ENCODE measurements at places on chromosomes 12 and 14.

DNA sequence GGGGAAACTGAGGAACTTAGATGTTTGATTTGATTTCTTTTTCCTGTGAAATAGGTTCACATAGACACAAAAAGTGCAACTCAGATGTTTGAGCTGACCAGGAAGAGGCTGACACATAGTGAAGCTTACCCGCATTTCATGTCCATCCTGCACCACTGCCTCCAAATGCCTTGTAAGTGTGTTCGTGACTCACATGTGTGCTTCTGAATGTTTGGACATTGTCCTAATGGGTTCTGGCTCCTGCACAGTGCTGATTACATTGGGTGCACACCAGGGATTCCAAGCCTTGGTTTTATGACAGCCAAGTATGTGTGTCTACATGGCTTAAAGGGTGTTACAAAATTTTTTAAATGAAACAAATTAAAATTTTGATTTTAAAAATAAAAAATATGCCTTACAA, 137.4 kb downstream of the DAAM1 start:
- no peak overlapping the region for H3K4me3 ChIP-seq
- peaks cover 10% of the 10 kb centered on the region for H3K4me1 ChIP-seq
- peaks cover 5% of the 10 kb centered on the region for H3K36me3 ChIP-seq
- H3K27ac ChIP-seq: no peak overlapping the region
- DNase-seq: no peak
- H3K27me3 ChIP-seq: no peaks in the 10 kb centered on the region

DNA sequence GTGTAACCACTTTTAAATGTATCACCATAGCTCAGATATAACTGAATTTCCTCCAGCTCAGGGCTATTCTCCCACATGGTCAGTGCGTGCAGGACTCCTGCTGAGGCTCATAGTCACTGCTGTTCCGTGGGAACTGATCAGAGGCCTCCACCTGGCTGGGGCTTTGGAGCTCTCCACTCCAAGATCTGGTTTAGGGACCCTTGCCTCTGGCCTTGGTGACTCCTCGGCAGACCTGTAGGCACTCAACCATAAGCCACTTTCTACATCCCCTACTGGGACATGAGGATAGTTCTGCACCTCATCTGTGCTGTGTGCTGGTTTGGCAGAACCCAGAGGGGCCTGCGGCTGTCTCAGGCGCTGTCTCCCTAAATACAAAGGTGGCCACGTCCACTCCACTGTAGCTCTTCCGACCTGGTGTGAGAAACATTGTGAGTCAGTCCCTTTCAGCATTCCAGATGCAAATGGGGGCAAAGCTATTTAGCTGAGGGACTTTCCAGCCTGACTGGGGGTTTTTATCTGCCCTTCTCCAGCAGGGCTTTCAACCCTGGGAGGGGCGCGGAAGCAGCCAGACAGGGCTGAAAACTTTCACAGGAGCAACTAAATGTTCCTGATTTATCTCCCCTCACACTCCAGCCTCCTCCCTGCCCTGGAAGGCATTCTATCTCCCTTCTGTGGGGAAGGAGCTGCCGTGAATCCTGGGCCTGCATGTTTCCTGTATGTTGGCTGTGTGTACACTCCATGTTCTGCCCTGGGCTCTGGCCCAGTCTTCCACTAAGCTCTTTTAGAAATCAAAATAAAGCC, 218.3 kb upstream of the DAAM1 start:
- no peaks in the 10 kb centered on the region for H3K36me3 ChIP-seq
- no peaks in the 10 kb centered on the region for H3K27me3 ChIP-seq
- no peaks in the 10 kb centered on the region for H3K4me1 ChIP-seq
- no peak overlapping the region for H3K4me3 ChIP-seq

- DNase-seq: no peak
- no peaks in the 10 kb centered on the region for H3K27me3 ChIP-seq
- H3K4me1 ChIP-seq: peaks cover 15% of the 10 kb centered on the region
- H3K4me3 ChIP-seq: no peak overlapping the region
- H3K36me3 ChIP-seq: no peaks in the 10 kb centered on the region
Observed at GRCh38 chr12:96041181-96041580, 5.8 kb upstream of the LTA4H start.

DNA sequence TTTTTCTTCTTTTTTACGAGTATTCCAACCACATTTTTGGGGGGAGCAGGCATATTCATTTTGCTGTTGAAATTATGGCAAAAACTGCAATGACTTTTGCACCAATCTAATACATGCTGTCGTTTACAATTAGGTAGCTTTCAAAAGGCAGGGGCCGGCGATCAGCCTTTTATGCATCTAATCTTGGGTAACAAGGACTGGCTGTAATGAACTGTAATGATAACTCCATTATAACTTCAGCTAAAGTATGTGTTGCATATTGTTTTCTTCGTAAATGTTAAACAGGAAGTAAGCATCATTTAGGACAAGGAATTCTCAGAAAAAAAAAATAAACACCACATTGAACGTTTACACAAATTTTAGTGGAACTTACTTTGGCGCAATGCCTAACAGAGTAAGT, 30.3 kb upstream of the KLRF1 start:
- peak overlapping the region; percentile 77 for H3K4me3 ChIP-seq
- peaks cover 16% of the 10 kb centered on the region for H3K36me3 ChIP-seq
- H3K27ac ChIP-seq: peak overlapping the region; percentile 91
- peaks cover 50% of the 10 kb centered on the region for H3K4me1 ChIP-seq

DNA sequence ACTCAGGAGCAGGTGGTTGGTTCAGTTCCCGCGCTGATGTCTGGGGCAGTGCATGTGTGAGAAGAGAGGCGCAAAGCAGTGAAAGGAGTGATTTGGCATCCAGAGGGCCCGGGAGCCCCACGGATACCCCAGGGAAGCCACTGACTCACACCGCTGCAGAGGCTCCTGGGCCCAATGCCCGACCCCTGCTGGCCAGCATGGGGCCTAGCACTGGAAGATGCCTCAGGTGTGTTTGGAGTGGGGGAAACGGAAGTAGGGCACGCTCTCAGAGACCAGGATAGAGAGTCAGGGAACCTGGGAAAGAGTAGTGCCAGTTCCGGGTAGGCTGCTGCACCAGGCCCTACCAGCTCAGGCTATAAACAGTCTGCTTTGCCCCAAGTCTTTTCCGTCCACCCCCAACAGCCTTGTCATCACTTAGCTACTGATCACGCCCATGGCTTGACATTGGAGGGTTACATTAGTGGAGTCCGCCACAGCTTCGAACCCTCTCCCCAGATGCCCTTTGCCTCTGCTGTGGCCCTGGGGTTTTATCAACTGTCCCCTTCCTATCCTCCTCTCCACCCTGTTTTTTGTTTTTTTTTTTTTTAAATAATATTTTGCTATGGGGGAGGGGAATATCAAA, 9.5 kb upstream of the CSAD start:
- H3K36me3 ChIP-seq: peaks cover 21% of the 10 kb centered on the region
- H3K27me3 ChIP-seq: no peaks in the 10 kb centered on the region
- H3K4me1 ChIP-seq: peaks cover 20% of the 10 kb centered on the region
- DNase-seq: peak; percentile 60
- H3K27ac ChIP-seq: peak overlapping the region; percentile 60

GRCh38 chr14:21120686-21121085, 19.8 kb downstream of the TMEM253 start:
- DNase-seq: no peak
- no peak overlapping the region for H3K27ac ChIP-seq

GRCh38 chr14:54300881-54301280, 95.9 kb upstream of the CDKN3 start:
- DNase-seq: no peak
- H3K27me3 ChIP-seq: peaks cover 24% of the 10 kb centered on the region
- H3K4me3 ChIP-seq: no peak overlapping the region
- no peak overlapping the region for H3K27ac ChIP-seq

DNA sequence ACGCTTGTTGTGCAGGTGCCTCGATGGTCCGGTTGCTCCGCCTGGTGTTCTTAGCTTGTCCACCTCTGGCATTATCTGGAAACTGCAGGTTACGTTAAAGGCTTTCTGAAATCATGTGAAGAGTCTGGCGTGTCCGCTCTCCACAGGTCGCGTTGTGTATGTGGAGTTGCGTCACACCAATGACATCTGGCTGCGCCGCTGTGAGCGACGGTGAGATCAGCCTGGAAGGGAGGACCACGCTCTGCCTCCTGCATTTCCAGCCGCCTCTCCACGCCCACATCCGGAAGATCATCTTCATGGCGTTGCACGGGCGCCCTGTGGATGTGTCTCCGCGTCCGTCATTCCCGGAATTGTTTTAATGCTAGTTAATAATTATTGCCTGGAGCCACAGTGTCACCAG, 50.6 kb upstream of the GALNT9 start:
- H3K27ac ChIP-seq: no peak overlapping the region
- peaks cover 2% of the 10 kb centered on the region for H3K4me1 ChIP-seq
- peaks cover 31% of the 10 kb centered on the region for H3K27me3 ChIP-seq

GRCh38 chr14:58863661-58864345, 226.0 kb downstream of the DACT1 start:
- DNase-seq: no peak
- peaks cover 9% of the 10 kb centered on the region for H3K27me3 ChIP-seq
- no peak overlapping the region for H3K4me3 ChIP-seq
- H3K36me3 ChIP-seq: no peaks in the 10 kb centered on the region
- H3K27ac ChIP-seq: no peak overlapping the region

DNA sequence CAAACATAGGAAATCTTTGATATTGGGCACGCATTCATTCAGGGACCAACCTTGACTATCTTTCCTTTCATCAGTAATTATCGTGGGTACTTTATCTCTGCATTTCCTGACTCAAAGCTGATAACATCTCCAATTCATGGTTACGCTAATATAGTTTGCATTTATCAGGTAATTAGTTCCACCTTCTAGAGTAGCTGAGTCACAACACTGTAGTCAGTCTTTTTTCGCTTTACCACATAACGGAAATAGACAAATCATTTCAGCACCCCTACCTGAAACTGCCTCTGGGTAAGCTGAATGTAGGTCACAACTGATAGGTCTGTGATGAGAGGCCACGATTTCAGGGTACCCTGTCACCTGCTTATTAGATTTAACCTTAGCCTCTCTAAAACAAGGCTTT, 36.7 kb upstream of the IL22 start:
- peaks cover 3% of the 10 kb centered on the region for H3K36me3 ChIP-seq
- peak; percentile 33 for DNase-seq
- no peaks in the 10 kb centered on the region for H3K27me3 ChIP-seq
- no peak overlapping the region for H3K27ac ChIP-seq
- H3K4me1 ChIP-seq: peaks cover 37% of the 10 kb centered on the region
- H3K4me3 ChIP-seq: no peak overlapping the region

- H3K36me3 ChIP-seq: peaks cover 71% of the 10 kb centered on the region
- no peaks in the 10 kb centered on the region for H3K27me3 ChIP-seq
- no peak for DNase-seq
- H3K4me3 ChIP-seq: no peak overlapping the region
- no peak overlapping the region for H3K27ac ChIP-seq
Observed at GRCh38 chr12:10718279-10718821, 4.8 kb downstream of the YBX3 start.

GRCh38 chr12:87001102-87001501, 744.9 kb upstream of the MGAT4C start:
- no peaks in the 10 kb centered on the region for H3K36me3 ChIP-seq
- no peaks in the 10 kb centered on the region for H3K27me3 ChIP-seq
- DNase-seq: no peak
- no peaks in the 10 kb centered on the region for H3K4me1 ChIP-seq
- H3K27ac ChIP-seq: no peak overlapping the region

- no peak for DNase-seq
- H3K27me3 ChIP-seq: no peaks in the 10 kb centered on the region
- no peak overlapping the region for H3K4me3 ChIP-seq
- no peaks in the 10 kb centered on the region for H3K36me3 ChIP-seq
Observed at GRCh38 chr12:131007031-131007739, 53.5 kb downstream of the ADGRD1 start.

GRCh38 chr12:23744696-23745095, 204.8 kb downstream of the SOX5 start:
- H3K27ac ChIP-seq: no peak overlapping the region
- no peak overlapping the region for H3K4me3 ChIP-seq
- no peaks in the 10 kb centered on the region for H3K36me3 ChIP-seq
- no peaks in the 10 kb centered on the region for H3K4me1 ChIP-seq
- DNase-seq: no peak

- H3K27me3 ChIP-seq: peaks cover 3% of the 10 kb centered on the region
- no peak overlapping the region for H3K4me3 ChIP-seq
- H3K36me3 ChIP-seq: no peaks in the 10 kb centered on the region
- peaks cover 8% of the 10 kb centered on the region for H3K4me1 ChIP-seq
- H3K27ac ChIP-seq: no peak overlapping the region
Observed at GRCh38 chr14:61832783-61833182, 70.6 kb downstream of the SNAPC1 start.

- DNase-seq: no peak
- no peaks in the 10 kb centered on the region for H3K4me1 ChIP-seq
- no peaks in the 10 kb centered on the region for H3K27me3 ChIP-seq
- no peaks in the 10 kb centered on the region for H3K36me3 ChIP-seq
- H3K27ac ChIP-seq: no peak overlapping the region
- H3K4me3 ChIP-seq: no peak overlapping the region
Observed at GRCh38 chr14:90777830-90778485, 38.3 kb downstream of the TTC7B start.

DNA sequence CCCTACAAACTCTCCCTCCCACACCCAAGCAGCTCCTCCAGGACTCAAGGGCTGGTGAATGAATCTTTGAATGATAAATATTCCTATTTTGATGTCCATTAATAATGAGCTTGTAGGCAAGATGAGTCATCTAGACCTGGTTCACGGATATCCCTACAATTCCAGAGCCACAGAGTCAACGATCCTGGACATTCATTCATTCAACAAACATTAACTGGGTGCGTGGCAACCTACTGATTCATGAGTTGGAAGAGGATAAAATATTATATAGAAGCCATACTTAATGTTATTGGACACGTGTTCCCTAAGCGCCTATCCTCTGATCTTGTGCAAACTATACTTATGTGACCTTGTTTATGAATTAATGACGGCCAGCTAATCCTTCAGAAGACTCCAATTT, 420 bp upstream of the OTUB2 start:
- H3K4me1 ChIP-seq: peaks cover 24% of the 10 kb centered on the region
- H3K27me3 ChIP-seq: peaks cover 4% of the 10 kb centered on the region
- H3K36me3 ChIP-seq: no peaks in the 10 kb centered on the region
- no peak overlapping the region for H3K27ac ChIP-seq
- DNase-seq: no peak

GRCh38 chr14:83860631-83861155, 1669.3 kb upstream of the FLRT2 start:
- H3K4me3 ChIP-seq: no peak overlapping the region
- no peaks in the 10 kb centered on the region for H3K27me3 ChIP-seq
- no peak for DNase-seq
- no peak overlapping the region for H3K27ac ChIP-seq
- H3K36me3 ChIP-seq: no peaks in the 10 kb centered on the region

All from activated naive CD8-positive, alpha-beta T cell treated with anti-CD3 and anti-CD28 coated beads for 36 hours (primary cell).